ENCODE measurements at places on chromosomes 5 and 9.

- no peak for DNase-seq
Observed at GRCh38 chr9:99713838-99714306, 107.8 kb upstream of the NR4A3 start.

DNA sequence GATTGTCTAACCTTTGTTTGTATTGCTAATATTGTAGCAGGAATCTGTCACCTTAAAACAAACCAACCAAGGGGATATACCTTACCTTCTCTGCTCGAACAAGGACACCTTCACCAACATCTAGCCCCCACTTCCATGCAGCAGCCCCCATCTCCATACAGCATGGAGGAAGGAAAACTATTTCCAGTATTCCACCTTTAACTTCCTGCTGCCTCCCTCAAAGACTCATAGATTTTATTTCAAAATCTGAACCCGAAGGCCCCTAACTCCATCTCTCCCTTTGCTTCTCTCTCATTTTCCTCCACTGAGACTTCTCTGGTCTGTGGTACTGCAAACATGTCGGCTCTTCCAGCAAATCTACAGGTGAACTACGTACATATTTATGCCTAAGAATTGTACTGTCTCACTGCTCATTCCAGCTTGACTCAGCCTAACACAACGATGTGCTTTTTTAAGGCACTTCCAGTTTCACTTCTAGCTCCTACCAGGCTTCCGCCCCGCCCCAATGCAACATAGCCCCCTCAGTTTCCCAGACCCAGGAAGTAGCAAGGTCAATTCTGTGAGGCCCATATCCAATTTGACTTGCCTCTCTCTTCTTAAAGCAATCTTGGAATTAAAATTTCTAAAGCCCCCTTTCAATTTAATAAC is 70.7 kb upstream of the RNF38 start:
- DNase-seq: peak; percentile 35

GRCh38 chr5:10519729-10520128 is 44.1 kb upstream of the ANKRD33B start:
- DNase-seq: no peak

DNA sequence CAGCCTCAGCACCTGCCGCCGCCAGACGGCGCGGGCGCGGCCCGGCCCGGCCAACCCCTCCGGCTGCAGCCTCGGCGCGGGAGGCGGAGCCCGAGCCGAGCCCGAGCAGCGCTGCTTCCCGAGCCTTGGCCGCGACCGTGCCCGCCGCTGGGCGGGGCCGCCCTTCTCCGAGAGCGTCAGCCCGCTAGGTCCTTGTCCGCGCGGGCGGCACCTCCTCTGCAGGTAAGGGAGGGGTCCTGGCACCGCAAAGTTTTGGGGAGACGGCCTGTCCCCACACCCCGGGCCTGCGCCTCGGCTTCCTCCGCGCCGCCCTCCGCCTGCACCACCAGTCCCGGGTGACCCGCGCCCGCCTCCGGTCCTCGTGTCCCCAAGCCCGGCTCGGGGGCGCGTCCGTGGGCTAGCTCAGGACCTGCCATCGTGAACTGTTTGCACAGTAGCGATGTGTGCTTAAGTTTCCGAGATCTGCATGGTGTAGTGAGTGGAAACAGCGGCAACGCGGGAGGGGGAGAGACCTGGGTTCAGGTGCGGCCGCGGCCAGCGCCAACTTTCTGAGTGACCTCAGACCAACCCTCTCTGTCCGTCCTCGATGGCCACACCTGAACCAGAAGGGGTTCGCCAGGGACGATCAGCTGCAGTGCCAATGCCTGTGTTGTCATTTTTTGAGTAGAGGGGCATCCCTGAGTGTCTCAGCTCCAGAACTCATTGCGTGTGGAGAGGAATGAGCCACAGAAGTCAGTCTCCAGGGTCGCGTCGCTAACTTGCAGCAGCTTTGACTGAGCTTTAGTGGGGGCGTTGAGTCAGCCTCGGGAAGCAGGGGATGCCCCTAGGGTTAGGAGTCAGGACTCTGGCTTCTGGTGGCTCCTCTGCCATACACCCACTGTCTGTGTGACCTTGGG is at the start of gene FRMPD1:
Gene FRMPD1 (plus strand): TSS at position 82 of the 896 bp plus-strand sequence. CDS start 41,688 bp downstream, outside the sequence.
- DNase-seq: peak; percentile 58

DNA sequence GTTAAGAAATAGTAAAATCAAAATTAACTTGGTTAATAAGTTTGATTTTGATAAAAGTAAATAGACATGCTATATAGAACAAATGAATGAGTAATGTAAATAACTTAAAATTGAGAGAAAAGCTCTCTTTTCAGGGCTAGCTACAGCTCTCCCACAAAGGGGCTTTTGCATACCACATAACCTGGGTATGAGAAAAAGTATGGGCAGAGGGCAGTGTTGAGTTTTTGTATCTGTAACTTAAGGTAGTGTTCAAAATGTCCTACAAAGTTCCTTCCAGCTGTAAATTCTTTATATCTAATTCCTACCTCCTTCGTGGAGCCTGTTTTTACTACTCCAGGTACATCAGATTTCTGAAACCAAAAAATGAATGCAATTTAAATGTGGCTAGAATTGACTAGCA is 18.9 kb upstream of the TTC33 start:
- no peak for DNase-seq

DNA sequence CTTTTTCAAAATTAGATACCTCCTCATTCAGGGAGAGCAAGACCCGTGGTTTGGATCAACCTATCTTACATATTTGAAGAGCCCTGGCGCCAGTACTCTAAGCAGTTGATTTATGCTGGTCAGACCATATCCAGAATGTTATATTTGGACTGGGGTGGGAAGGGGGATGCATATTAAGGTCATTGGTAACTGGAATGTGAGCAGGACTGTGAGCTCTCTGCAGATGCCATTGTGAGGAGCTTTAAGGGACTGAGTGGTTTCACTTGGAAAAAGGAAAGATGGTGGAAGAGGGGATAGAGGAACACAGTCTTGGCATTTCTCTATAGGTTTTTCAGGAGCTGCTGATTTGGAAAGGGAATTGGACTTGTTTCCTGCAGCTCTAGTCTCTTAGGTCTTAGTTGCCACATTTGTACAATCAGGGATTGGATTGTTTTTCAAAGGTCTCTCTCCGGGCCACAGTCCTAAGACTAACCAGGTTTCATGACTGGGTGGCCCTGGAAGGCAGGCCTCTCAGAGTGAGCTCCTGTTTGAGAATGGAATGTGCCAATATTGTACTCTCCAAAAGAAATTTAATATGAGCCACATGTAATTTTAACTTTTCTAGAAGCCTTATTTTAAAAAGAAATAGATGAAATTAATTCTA is 25.8 kb upstream of the F2R start:
- DNase-seq: no peak

GRCh38 chr5:64838376-64838775 is 69.6 kb downstream of the CWC27 start:
- DNase-seq: no peak

DNA sequence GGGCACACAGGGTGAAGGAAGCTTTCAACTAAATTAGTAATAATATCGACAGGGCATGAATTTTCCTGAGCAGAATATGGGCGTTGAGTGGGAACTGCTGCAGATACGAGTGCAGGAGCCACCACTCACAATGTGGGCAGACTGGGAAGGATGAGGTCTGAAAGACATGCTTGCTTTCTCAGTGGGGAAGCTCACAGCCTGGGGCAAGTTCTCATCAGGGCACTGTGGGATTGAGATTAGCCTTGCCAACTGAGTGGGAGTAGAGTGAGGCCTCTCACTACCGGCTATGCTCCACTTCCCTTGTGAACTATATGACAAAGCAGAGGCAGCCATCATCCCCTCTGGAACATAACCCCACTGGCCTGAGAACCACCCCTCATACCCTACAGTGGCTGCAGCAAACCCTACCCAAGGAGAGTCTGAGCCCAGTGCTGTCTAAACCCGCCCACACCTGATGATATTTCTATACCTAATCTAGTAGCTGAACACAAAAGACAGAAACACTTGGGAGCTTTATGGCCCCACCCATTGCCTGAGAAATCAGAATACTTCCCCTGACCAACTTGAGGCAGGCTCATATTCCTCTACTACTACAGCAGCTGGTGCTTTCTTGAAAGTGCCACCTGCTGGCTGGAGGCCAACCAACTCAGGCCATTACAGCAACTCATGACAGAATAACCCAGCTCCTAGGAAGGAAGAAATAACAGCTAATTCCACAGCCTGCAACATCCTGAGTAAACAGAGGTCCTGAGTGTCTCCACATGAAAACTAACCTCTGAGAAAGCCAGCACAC is 173.7 kb upstream of the SPEF2 start:
- no peak for DNase-seq

DNA sequence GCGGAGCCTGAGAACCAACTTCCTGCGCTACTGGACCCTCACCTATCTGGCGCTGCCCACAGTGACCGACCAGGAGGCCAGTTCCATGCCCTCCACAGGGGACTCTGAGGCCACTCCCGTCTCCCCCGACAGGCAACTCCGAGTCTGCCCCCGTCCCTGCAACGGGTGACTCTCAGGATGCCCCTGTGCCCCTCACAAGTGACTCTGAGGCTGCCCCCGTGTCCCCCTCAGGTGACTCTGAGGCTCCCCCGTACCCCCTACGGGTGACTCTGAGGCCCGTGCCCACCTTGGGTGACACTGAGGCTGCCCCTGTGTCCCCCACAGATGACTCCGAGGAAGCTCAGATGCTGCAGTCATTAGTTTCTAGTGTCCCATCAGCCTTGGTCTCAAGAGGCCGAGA is 25.1 kb downstream of the CEL start:
- DNase-seq: no peak

- no peak for DNase-seq
Observed at GRCh38 chr5:170219615-170220014, 13.2 kb upstream of the C5orf58 start.

DNA sequence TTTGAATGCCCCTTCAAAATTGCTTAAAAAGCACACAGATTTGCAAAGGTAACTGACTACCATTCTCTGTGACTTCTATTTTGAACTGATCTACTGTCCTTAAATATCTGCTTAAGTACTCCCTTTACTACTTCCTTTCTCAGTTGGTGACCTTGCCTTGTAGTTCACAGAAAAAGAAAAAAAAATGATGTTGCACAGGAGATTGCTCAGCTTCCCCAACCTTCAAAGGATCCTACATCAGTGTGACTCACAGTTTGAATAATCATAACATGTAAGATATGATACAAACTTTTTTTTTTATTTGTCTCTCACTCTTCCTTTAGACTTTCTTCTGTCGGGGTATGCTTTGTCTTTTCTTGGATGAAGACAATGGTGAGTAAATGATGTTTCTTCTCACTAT is 1029.6 kb downstream of the CDH12 start:
- no peak for DNase-seq

- DNase-seq: no peak
Observed at GRCh38 chr5:74261866-74262265, 378.7 kb downstream of the ENC1 start.

- DNase-seq: no peak
Observed at GRCh38 chr5:142832263-142832662, 62.1 kb downstream of the ARHGAP26 start.

- no peak for DNase-seq
Observed at GRCh38 chr5:10914741-10915480, 153.9 kb upstream of the DAP start.

GRCh38 chr9:117718085-117718484 is 13.9 kb downstream of the TLR4 start:
- DNase-seq: no peak

GRCh38 chr5:143986516-143987212 is 174.7 kb downstream of the HMHB1 start:
- DNase-seq: no peak

DNA sequence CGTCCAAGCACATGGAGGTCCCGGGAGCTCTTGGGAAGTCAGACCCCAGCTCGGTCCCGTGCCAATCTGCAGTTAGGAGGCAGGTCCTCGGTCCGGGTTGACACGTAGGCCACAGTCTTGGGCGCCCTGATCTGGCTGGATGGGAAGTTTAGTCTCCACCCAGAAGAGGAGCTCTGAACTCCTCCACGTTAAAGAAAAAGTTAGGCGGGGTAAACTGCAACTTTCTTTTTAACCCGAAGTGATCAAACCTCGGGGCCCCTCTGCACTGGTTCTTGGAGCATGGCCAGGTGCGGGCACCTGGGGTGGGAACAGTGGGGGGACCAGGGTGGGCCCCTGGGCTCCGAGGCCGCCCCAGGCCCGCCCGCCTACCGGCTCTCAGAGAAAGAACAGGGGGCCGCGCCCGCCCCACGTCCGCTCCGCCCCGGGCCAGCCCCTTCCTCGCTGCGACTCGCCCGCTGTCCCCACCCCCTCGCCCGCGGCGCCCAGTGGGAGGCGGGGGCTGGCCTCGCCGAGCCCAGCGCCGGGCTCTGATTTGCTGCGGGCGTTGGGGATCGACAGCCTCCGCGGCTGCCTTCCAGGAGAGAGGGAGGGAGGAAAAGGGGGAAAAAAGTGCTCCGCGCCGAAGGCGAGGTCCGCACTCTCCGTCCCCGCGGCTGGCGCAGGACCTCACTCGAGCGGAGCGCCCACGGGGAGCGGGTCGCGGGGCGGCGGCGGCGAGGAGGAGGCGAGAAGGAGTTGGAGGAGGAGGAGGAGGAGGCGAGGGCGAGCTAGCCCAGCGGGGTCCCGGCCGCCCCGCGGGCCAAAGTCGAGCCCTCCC is at the start of gene COL5A1:
Gene COL5A1 (plus strand): TSS at position 631 of the 817 bp plus-strand sequence. CDS start 385 bp downstream, outside the sequence.
- peak; percentile 20 for DNase-seq

DNA sequence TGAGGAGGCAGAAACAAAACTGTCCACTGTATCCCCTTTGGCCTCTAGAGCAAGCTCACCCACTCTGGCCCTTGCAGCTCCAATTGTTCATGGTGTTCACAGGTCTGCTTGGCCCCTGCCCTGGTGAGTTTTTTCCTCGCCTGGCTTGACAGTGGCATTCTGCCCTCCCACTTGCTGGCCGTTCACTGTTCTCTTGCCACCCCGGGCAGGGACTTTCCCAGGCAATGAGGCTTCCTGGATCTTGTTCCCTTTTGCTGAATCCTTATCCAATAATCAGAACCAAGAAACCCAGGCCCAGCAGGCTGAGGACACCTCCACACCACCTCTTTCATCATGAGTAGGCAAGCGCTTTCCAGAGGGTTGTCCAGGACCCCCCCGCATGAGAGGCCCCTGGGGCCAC is 31.2 kb downstream of the ZNF618 start:
- no peak for DNase-seq

DNA sequence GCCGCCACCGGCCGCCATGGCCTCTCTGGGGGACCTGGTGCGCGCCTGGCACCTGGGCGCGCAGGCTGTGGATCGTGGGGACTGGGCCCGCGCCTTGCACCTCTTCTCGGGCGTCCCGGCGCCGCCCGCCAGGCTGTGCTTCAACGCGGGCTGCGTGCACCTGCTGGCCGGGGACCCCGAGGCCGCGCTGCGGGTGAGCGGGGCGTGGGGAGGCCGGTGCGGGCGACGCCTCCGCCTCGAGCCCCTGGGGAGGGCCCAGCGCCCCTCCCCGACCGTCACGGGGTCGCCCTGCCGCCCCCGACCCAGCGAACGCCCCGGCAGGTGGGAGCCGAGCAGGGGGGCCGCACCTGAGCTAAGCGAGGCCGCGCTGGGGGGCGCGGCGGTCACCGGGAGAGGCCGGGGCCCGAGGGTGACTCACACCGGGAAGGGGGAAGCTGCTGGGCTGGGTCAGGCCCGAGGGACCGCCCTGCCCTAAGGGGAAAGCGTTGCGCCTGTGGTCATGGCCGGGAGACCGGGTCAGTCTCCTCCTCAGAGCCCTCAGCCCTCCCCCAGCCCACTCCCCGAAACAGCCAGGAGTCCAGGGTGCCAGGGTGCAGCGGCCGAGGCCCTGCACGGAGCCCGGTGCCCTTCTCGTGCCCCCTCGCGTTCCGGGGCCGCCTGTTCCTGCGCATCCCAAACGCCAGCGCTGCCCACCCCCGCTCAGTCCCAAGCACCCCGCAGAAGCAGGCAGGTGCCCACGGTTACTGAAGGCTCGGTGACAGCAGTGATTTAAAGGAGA is 510 bp downstream of the NOXA1 start:
- DNase-seq: no peak

GRCh38 chr9:94554078-94554438 is 825 bp upstream of the PCAT7 start:
- no peak for DNase-seq

Data from stimulated activated CD4-positive, alpha-beta T cell treated with anti-CD3 and anti-CD28 coated beads, TNF-alpha, amount 100 ng/mL, for 24 hours (primary cell).